ENCODE measurements at places on chromosomes 7 and 10.

DNA sequence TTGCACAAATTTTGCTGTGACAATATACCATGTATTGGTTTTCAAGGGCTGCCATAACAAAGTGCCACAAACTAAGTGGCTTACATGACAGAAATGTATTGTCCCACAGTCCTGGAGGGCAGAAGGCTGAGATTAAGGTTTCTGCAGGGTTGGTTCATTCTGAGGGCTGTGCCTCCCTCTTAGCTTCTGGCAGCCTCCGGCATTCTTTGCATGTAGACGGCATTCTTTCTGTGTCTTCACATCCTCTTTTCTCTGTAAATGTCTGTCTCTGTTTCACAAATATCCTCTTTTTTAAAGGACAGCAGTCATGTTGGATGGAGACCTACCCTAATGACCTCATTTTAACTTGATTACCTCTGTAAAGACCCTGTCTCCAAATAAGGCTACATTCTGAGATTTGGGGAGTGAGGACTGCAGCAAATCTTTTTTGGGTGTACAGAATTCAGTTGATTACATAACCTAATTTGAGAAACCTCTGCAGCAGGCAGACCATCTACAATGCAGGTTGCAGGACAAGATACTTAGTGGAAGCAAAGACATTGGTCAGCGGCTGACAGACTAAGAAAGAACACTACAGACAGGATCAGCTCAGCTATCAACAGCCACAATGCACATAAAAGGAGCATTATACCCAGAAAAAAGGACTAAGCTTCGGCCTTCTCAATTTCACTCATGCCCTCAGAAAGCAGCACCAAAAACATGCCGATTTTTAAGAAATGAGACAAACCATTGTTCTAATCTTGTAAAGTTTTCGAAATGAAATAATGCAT, 84.6 kb upstream of the FAM3C start:
- no peak for DNase-seq

- no peak for DNase-seq
These were observed 308.2 kb downstream of the AUTS2 start for GRCh38 chr7:69906283-69906995.

DNA sequence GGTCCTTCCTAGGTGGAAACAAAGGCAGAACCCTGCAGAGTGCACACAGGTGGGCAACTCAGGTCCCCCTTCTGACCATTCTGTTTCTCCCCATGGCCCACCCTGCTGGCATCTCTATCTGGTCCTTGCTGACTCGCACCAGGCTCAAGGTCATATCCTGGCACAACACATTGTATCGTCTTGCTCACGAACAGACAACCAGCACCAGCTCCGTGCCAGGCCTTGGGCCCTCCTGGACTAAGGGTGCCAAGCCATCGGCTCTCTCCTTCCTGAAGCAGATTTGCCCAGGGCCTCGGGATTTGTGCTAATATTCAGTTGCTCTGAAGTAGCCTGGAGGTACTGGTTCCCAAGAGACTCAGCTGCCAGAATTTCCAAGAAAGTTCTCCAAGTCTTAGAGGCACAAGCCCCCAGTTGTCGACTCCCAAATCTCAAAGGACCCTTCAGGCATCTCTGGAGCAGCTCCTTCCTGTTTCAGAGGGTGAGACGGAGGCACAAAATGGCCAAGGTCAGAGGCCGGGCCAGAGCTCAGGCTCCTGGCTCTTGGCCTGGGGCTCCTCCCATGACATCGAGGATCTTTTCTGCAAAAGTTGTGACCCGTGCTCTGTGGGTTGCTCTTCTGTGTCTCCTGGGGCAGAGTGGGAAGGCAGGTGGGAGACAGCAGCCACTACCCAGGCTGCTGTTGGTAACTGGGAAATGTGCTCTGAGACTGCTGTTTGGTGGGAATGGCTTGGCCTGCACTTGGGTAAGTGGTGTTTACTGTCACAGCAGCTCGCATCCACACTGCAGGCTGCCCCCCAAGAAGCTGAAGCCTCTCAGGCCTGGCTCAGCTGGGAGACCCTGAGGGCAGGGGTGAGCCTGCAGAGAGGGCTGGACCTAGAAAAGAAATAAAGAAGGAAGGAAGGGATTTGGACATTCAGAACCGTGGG, 121.3 kb downstream of the RGS10 start:
- DNase-seq, result no peak

DNA sequence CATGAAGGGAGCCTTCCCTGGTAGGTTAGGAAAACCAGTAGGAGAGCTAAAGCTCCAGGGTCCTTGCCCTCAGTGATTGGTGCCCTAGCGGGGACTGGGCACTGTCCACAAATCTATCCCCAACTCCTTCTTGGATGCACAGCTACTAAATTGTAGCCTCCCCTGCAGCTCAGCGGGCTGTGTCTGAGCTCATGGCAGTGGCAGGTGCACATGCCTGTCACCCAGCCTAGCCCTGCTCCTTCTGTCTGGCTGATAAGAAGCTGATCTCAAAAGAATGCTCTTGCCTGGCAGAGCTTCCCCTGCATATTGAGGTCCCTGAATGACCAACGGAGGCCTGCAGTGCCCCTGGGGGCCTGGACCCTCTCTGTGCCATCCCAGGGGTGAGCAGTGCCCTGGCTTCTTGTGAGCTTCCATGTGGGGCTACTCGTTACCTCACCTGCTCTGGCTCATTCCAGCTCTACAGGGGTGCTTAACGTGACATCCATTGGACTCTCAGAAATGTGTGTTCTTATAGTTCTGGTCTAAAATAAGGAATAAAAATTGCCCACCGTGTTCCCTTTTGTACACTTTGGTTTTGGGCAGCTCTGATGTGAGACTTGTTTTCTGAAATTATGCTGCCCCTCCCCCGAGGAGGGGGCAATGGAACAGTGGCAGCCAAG, 59.8 kb upstream of the ANTXRL start:
- DNase-seq, result no peak

- DNase-seq, result no peak
These were observed 30.2 kb downstream of the ENTPD7 start for GRCh38 chr10:99689461-99689860.

DNA sequence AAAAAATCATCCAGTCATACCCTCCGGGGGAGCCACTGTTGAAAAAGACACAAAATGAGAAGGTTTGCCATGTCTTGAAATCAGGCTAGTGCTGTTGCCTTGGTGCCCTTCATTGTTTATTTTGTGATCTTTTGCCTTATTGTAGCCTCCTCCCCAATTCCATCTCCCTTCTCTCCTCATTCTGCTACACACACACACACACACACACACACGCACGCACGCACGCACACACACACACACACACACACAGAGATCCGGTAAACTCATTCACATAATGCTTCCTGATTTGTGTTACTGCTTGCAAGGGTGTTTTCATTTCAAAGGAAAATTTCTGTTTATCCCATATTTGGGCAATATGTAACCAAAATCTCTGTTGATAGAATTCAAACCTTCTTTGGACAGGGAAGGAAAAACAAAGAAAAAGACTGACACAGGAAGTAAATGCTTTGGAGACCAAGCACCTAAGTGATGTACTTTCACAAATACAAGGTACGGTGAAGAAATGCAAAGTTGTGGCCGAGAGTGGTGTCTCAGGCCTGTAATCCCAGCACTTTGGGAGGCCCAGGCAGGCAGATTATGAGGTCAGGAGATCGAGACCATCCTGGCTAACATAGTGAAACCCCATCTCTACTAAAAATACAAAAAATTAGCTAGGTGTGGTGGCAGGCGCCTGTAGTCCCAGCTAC, 141.1 kb upstream of the CDK13 start:
- no peak for DNase-seq

GRCh38 chr10:58573144-58573543, 60.5 kb downstream of the BICC1 start:
- no peak for DNase-seq

DNA sequence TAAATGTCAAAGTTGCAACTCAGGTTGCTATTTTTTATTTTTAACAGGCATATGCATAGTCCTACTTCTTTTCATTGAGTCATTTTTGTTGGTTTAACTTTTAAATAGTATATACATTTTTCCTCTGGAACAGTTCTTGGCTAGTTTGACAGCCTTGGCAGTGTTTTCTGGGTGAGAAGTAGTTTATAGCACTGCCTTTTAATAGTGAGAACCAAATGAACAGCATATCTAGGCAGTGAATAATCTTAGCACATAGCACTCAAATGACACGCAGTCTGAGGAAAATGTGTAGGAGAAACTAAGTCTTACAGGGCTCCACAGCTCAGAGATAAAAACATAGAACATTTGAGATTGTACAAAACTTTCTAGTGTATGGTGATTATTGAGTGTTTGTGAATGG, 265.5 kb upstream of the POT1 start:
- no peak for DNase-seq

GRCh38 chr7:100827330-100828226, at the start of gene EPHB4:
Gene EPHB4 (minus strand): TSS chr7:100827523. CDS start chr7:100827030, 493 bp downstream.
- DNase-seq, result no peak

DNA sequence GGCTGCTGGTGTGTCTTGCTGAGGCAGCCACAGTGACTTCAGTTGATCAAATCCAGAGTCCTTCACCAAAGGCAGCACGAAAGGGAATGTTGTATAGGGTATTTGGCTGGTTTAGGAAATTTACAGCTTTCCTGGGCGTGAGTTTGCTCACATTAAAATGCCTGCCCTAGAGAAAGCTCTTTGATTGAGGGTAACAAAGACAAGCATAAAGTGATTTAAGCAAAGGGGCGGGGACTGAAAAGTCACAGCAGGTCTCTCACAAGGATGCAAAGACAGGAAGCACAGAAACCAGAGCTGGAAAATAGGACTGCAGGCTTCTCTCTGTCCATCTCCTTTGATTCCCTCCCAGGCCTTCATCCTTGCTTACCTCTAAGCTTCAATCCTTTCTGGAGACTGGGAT, 139.2 kb downstream of the ELMO1 start:
- DNase-seq, result no peak

GRCh38 chr10:4981722-4982471, 18.7 kb downstream of the AKR1C1 start:
- DNase-seq, result no peak

DNA sequence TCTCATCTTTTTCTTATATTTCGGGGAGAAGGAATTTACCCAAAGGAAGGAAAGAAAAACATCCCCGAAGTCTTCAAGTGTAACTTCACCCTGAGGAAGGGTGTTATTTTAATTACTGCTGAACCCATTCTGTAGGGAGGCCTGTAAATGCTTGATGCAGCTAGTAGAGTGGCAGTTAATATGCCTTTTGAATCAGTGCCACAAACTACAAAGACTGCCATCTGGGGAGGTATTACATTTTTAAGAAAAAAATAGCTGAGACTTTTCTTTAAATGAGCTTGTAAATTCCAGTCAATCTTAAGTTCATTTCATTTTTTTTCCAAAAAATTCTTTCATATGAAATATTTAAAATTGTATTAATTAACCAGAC, 233.1 kb upstream of the FERD3L start:
- DNase-seq, result no peak

GRCh38 chr10:48446785-48447184, 140.3 kb downstream of the MAPK8 start:
- no peak for DNase-seq

DNA sequence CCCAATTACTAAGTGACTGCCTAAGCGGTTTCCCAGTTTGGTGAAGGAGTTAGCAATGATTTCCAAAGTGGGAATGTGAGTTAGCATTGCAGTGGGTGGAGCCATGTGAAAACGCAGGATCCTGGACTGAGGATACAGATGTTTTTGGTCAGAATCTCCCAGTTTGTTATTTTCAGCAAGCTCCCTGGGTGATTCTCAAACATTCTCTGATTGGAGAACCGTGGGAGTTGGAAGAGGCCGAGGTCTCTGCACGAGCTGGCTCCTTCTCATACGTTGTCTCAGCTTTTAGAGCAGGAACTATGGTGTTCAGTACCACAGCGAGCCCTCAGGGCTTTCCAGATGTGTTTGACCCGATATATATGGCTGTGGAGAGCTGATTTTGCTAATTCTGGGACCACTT, 396.5 kb upstream of the NPVF start:
- DNase-seq, result no peak

- no peak for DNase-seq
These were observed 358.3 kb downstream of the AUTS2 start for GRCh38 chr7:69956541-69956940.

DNA sequence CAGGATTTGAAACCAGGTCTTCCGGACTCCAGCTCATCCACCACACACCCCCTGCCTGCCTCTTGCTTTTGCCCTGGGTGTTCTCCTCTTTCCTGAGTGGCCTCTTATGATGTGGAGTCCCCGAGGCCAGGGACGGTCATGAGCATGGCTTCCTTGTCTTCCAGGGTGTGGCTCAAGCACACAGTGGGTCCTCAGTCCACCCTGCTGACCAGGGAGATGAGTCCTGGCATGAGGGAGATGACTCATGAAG, 32.8 kb downstream of the DNAJB12 start:
- no peak for DNase-seq

- no peak for DNase-seq
These were observed 10.4 kb upstream of the PRKG1 start for GRCh38 chr10:51063659-51064535.

GRCh38 chr10:22433875-22434274, 88.6 kb downstream of the SPAG6 start:
- DNase-seq, result no peak

DNA sequence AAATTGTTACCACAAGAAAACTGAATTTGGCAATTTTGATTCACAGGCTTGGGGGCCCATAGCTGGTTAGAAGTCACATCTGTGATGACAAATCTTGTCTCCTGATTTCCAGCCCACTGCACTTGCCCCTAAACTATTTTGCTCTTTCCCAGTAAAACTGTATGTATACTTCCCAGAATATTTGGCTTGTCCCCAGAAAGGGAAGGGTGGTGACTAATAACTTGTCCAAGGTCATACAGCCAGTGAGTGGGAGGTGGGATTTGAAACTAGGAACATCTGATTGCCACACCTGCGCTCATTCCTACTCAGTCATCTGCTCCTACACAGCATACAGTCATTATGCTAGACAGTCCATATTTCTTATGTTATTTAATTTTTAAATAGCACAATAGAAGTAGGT, 304.5 kb downstream of the SDHAF3 start:
- no peak for DNase-seq

- no peak for DNase-seq
These were observed 213.3 kb downstream of the MDFIC start for GRCh38 chr7:115135146-115135545.

- DNase-seq, result no peak
These were observed at the start of gene IGFBP3 for GRCh38 chr7:45920502-45921380. Gene IGFBP3 (minus strand): TSS chr7:45921272. CDS start chr7:45921140, 132 bp downstream.

- DNase-seq, result no peak
These were observed 56.3 kb downstream of the SFMBT2 start for GRCh38 chr10:7354330-7355047.

DNA sequence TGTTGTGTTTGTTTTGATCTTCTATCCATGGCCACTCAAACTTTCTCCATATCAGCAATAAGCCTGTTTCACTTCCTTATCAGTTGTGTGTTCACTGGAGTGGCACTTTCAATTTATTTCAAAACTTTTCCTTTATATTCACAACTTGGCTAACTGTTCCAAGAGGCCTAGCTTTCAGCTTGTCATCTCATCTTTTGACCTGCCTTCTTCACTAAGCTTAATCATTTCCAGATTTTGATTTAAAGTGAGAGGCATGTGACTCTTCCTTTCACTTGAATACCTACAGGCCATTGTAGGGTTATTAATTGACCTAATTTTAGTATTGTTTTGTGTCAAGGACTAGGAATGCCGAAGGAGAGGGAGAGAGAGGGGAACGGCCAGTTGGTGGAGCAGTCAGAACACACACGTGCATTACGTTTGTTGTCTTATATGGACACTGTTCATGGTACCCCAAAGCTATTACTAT, 5.5 kb upstream of the GNAT3 start:
- no peak for DNase-seq

- DNase-seq, result no peak
These were observed 46.1 kb downstream of the ZCCHC24 start for GRCh38 chr10:79399223-79399831.

Measured in NCI-H2107 (cell line).